SHP77 treated with DMSO at 0.1 percent for 48 hours (cell line): ENCODE measurements at places on chromosomes 1 and 21.

- DNase-seq: no peak
Observed at GRCh38 chr1:97654876-97655585, 265.8 kb downstream of the DPYD start.

- DNase-seq: no peak
Observed at GRCh38 chr1:241533326-241534115, 1.3 kb downstream of the KMO start.

- DNase-seq: no peak
Observed at GRCh38 chr1:109631513-109632505, 12.2 kb downstream of the AMPD2 start.

- DNase-seq: no peak
Observed at GRCh38 chr1:117735045-117735992, 129.5 kb downstream of the TENT5C start.

- no peak for DNase-seq
Observed at GRCh38 chr1:97816927-97817326, 103.9 kb downstream of the DPYD start.

DNA sequence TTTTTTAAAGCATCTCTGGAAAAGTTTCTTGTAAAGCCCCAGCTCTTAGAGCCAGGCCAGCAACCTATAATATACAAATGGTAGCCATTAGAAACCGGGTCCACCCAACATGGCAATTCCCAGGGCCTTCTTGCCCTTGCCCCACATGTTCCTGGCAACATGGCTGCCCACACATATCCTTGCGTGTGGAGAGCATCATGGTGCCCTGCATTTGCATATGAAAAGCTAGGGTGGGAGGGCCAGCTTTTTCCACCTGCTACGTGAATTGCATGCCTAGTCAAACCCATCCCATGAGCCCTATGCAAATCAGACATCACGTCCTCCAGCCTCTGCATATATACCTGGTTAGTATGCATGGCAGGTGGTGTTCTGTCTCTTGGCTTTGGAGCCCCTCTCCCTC is 88.2 kb downstream of the RABGAP1L start:
- no peak for DNase-seq

DNA sequence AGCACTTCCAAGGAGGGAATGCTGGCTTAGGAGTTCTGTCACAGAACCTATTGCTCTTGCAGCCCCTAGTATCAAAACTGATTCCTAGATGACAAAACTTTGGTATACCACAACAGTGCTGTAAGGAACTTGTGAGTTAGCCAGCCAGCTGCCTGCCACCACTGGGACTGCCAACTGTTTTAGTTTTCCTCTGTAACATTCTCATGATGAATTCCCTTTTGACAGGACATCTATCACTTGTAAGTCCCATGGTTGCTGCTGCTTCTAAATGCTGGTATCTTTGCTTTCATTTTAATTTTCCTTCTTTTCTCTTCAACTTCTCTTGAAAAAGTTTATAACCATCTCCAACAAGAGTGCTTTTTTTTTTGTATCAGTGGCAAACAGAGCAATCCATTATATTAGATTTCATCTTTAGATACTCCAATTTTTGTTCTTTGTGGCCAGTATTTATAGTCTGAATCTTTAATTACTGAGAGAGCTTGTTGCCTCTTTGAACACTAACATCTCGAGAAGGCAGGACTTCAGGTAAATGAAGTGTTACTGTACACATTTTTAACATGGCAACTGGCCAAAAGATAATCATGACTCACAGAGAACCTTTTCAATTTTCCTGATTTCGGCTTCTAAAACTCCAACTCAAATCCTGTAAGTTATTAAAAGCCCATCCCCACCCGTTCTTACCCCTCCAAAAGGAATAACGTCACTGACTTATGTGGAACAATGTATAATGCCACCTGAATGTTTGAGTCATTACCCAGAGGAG is 19.8 kb downstream of the DBT start:
- DNase-seq: no peak

DNA sequence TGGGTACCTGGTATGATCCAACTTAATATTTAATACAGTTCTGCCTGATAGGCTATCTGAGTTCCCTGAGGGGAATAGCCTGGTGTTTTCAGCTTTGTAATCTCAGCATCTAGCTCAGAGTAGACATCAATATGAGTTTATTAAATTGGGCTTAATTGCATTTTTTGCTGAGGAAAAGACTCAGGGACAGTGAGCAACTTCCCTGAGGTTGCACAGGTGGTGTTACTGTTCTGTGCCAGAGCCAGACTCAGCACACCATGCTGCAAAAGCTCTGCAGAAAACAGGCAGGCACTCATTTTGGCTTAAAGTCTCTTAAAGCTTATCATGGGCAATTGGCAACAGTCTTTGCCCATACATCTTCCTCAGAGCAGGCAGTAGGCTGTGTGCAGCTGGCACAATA is 90.5 kb upstream of the JUN start:
- DNase-seq: no peak

DNA sequence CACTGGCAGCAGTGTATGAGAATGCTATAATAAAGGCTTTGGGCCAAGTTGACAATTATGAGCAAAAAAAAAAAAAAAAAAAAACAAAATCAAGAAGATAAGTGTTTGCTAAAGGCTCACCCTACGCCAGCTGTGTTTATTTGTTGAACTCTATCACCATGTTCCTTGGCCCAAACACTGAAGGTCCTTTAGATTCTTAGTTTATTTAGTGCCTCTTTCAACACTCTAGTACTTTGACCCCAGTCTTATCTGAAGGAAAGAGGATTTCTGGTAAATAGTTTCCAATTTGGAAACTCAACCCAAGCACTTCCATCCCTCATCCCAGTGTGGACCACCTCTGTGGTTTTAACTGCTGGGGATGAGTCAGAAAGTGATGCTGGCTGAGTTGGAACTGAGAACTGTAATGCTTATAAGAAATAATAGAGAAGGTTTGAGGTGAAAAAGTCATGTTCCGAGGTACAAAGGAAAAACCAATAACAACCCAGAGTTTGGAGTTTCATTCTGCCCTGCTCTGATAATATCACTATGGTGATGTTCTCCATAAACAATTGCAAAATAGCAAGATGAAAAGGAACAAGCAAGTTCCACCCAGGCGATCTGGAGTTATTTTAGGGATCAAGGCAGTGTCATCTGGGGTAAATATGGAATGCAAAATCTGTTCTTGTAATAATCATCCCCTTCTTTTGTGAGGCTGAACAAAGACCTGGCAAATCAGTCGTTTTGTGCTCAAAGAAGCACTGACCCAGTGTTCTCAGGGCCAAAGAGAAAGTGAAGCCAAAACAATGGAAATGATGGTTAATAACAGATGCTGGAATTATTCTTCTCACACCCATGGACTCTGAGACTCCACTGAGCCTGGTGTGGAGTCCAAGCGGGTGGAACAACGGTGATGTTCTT is 19.7 kb upstream of the CAPZB start:
- DNase-seq: peak; percentile 11

- DNase-seq: no peak
Observed at GRCh38 chr1:116850436-116850835, 59.3 kb upstream of the PTGFRN start.

DNA sequence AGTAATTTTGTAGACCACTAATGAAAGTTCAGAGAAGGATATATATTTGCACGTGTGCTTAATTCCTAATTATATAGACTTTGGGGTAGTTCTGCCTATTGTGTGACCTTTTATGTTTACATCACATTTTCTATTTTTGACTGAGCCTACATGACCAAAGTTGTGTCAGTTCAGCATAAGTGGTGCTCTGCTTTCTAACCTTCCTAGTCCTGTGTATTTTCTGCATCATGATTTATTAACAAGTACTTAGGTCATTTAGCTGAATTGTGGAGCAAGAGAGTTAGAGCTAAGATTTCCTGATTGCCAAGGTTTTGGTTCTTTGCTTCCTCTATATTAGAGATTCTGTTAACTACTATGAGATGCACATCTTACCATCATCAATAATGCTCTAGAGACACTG is 176.0 kb downstream of the C1orf21 start:
- no peak for DNase-seq

GRCh38 chr1:46749921-46750404 is 31.0 kb upstream of the EFCAB14 start:
- no peak for DNase-seq
